ENCODE measurements at places on chromosomes 3 and 15. TPM values are rescaled to one million over a fixed set of nuclear protein-coding genes. Genes with fewer than 3 reads are reported as not detected.

DNA sequence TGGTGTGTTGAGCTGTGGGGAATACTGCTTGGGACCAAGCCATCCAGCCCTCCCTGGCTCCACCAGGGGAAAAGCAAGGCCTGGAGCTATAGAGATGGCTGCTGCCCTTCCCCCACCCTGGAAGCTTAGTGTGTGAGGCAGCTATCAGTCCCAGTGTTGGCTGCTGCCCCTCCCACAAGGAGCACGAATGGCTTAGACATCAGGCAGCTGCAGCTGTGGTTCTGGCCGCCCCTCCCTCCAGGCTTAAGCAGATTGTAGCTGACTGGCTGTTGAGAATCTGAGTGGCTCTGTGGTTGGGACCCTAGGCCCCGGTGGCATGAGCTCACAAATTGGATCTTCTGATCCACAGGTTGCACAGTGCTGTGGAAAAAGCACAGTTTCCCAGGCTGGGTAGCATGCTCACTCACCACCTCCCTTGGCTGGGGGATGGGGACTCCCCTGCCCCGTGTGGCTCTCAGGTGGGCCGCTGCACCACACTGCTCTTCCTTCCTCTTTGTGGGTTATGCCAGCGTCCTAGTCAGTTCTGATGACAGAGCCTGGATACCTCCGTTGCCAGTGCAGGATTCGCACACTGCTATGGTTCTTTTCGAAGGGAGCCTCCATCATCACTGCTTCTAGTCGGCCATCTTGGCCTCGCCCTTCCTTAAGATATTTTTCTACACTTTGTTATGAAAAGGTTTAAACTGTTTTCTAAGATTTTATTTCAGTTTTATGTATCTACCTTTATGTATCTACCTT lies 21.2 kb upstream of the SUCNR1 start:
- DNase-seq = no peak

DNA sequence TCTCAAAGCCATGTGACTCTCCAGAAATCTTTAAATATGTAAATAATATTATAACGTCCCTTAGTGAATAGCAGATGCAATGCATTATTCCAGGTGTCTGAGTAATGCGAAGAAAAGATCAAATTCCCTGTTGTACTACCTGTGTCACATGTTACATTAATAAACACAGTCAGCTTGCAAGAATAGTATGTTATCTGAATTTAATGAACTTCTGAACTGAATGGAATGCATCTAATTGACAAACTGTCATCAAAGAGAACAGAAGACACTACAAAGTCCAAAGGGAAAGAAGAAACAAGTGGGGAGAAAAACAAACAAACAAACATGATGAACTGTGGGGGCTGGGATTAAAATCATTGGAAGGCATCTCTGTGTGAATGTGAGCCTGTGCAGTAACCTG lies 508.8 kb downstream of the LPP start:
- no peak for DNase-seq

DNA sequence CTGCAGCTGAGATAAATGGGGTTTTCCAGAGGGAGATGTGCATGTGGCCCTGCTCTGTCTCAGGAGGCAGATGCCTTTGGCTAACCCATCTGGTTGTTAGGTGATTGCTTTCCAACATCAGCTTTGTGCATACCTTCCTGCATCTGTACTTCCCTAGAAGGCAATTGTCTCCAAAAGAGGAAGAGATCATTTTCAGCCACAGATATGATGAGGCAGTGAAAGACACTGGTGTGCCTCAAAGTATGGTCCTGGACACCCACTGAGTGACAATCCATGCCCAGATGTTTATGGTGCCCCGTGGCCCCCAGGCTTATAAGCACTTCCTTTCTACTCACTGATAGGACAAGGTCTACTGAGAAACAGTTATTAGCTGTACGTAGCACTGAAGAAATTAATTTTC lies 117.5 kb upstream of the NR2F2 start:
- DNase-seq = no peak

DNA sequence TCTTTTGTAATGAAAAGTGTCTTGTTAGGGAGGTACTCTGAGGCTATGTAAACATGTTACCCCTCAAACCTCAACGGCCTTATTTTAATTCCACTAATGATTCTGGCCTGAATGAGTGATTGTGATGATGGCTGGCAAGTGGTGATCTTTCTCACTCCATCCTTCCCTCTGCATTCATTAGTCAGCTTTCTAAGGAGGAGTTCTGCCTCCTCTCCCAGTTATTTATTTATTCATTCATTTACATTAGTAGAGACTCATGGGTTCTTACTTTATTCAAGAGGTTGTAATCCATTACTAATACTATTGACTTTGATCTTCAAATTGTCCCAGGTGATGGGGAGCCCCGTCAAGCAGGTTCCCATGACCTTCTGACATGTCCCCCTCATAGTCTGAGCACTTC lies 35.3 kb downstream of the GNB5 start:
- no peak for DNase-seq

DNA sequence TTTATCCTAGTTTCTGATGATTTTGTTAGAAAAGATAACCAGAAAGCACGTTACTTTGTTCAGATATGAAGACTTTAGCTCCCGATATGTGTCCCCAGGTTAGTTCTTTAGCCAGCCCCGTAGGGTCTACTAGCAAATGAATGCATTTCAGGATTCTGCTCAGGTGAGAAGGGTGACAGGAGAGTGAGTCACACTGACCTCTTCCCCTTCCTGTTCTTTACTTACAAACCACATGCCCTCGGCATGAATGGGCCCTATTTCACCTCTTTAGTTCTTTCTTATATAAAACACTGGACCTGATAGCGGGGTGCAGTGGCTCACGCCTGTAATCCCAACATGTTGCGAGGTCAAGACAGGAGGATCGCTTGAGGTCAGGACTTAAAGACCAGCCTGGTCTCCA lies 98.4 kb downstream of the SLC49A4 start:
- no peak for DNase-seq

DNA sequence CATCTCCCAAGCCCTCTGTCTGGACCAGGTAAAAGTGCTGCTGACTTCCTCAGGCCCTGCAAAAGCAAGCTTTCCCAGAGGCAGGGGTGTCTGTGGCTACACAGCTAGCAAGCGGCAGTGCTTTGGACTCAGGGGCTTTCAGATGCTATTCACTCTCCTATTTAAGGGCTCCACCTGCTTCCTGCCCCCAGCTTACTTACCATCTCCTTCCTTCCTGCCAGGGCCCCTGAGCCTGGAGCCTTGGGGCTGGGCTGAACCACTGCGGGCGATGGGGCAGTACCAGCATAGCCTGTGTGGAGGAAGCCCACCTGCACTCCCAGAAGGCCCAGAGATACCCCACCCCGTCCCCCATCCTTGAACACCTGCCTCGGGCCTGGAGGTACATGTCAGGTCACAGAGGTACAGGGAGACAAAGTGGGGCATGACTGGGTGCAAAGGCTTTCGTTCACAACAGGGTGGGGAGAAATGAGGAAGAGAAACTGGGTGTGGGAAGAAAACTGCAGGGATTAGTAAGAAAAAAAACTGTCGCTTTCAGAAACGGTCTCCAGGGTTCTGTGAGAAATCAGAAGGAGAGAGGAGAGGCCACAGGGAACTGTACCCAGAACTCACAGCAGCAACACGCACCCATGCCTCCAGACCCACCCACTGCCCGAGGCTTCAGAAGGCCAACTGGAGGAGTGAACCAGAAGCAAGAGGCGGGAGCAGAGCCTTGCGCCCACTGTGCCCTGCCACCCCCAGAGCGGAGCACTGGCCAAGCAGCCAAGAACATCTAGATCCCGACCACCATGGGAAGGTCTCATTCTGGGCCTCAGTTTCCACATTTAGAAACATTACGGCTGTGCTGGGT lies 49.5 kb downstream of the CCDC12 start:
- peak; percentile 45 for DNase-seq

GRCh38 chr3:127096256-127097071 lies 96.5 kb upstream of the PRR23E start:
- no peak for DNase-seq

DNA sequence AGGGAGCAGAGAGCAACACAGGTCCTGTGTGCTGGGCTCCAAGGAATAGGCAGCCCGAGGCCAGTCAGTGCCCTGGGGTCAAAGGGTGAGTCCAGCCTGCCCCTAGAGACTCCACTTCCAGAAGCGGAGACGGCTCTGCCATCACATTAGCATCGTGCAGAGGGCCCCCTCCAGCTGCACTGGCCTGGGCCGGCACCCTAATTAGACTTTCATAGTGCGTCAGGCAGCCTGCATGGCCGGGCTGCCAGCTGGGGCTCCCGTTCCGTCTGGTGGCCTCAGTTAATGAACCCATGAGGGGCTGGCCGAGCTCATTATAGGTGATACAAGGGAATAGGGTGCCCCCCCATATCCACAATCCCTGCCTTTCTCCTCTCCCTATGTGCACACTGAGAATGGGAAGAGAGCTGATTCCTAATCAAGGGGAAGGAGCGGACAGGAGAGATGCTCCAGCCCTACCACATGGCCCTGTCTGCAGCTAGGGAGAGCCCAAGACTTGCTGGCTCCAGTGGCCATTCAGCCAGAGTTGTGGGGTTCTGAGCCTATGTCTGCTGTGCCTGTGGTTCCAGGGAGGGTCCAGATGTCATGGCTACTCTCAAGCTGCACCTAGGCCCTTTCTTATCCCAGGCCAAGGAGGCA lies 128.0 kb downstream of the SRGAP3 start:
- no peak for DNase-seq

- no peak for DNase-seq
These were observed 19.7 kb downstream of the PTPRG start for GRCh38 chr3:61580982-61581643.

DNA sequence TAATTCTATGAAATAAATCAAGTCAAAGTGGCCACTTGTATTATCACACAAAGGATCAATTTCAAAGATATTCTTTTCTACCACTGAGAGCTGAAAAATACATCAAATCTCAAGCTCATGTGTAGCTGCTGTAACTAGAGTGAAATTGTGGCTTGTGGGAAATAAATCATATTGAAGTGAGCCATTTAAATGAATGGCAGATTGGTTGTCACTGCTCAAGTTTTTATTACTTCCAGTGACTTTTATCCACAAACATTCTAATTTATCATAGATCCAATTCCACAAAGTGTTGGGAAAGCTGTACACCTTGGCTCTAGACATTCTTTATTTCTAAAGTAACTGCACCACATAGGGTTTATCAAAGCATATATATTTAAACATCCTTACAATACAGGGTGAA lies 285.4 kb downstream of the CNTN3 start:
- DNase-seq = no peak

GRCh38 chr3:57910990-57911389 lies 97.2 kb upstream of the FLNB start:
- DNase-seq = peak; percentile 43

DNA sequence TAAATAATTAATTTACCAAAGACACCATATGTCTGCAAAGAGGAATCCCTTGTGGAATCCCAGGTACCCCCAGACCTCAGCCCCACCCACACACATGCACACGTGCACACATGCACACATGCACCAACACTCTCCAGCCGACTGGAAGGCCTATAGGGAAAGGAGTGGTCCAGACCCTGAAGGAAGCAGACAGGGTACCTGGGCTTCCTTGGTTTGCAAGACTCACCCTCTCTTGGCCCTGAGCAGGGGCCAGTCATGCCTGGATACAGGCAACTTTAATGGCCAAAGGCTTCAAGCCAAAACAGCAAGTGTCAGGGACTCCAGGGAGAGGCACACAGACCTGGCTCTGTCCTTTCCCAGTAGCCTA lies 8.9 kb upstream of the HAPLN3 start:
- DNase-seq = no peak

DNA sequence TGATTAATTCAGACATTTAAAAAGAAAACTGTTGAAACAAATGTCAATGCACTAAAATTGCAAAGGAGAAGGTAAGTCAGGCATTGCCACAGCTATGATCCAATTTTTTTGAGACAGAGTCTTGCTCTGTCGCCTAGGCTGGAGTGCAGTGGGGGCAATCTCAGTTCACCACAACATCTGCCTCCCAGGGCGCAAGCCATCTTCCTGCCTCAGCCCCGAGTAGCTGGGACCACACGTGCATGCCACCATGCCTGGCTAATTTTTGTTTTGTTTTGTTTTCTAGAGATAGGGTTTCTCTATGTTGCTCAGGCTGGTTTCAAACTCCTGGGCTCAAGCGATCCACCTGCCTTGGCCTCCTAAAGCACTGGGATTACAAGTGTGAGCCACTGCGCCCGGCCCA lies 117.6 kb downstream of the FMN1 start:
- no peak for DNase-seq

DNA sequence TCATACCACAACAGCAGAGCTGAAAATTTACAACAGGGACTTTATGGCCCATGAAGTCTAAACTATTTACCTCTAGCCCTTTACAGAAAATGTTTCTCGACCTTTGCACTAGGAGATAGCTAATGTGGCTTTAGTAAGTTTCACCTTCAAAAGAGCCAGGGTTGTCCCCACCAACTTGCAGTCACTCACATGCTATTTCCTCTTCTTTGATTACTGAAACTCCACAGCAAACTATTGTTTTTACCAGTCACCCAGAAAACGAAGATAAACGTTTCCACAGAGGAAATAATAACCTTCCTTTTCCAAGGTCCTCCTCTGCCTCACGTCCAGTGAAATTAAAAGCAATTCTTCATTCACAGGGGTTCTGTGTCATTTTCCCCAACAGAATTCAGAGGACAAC lies 48.2 kb downstream of the WWTR1 start:
- DNase-seq = peak; percentile 92

DNA sequence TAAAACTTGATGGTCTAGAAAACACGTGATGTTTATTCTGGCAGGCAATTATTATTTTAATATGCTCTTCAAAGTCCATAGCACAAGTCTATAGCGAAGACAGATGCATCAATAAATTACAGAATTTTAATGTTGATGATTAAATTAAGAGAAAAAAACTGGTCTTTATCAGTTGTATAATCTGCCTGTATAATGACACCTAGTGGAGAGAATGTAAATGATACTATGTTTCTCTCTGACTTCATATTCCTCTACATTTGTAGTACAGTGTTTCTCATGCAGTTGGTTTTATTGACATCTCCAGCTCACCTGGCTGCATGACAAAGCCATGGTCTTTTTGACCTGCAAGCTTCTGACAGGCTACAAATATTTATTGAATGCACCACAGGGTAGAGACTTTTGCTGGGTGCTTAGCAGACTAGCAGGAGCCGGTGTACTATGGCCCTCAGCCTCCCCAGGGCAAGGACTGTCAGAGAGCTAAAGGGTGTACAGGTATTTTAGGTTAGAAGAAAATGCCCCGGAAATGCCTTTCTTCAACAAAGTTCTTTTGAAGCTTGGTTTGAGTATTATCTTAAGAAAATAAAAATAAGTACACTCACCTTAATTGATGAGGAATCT lies 289.9 kb downstream of the GAP43 start:
- no peak for DNase-seq

GRCh38 chr15:68643216-68643830 lies 64.5 kb downstream of the CORO2B start:
- no peak for DNase-seq

DNA sequence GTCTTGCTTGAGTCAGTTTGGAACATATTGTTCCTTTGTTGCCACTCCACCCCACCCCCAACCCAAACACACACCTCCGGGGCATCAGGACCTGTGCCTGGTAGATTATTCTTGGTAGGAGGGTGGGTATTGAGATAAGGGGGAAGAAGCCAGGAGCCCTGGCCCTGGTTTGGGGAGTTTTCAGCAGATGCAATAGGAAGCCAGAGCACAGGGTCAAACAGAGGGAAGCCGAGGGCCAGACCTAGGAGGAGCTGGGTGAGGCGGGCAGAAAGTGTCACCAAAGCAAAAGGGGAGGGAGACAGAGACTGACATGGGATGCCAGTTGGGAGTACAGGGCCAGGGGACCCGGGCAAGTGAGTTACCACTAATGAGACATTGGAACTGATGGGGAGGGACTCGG lies 163.1 kb downstream of the RPLP1 start:
- no peak for DNase-seq

- peak; percentile 63 for DNase-seq
These were observed 337.3 kb downstream of the LPP start for GRCh38 chr3:188491276-188491687.

The PBRM1 gene
- 77.1 TPM for total RNA-seq

The VIPR1 gene
- total RNA-seq = 3.8 TPM

The GOLGA6L1 gene
- total RNA-seq = not detected

The SCAANT1 gene
- total RNA-seq = not detected

Measured in endothelial cell of umbilical vein (primary cell).